ENCODE measurements at places on chromosomes 7 and 10. TPM values are rescaled to one million over a fixed set of nuclear protein-coding genes. Genes with fewer than 3 reads are reported as not detected.

DNA sequence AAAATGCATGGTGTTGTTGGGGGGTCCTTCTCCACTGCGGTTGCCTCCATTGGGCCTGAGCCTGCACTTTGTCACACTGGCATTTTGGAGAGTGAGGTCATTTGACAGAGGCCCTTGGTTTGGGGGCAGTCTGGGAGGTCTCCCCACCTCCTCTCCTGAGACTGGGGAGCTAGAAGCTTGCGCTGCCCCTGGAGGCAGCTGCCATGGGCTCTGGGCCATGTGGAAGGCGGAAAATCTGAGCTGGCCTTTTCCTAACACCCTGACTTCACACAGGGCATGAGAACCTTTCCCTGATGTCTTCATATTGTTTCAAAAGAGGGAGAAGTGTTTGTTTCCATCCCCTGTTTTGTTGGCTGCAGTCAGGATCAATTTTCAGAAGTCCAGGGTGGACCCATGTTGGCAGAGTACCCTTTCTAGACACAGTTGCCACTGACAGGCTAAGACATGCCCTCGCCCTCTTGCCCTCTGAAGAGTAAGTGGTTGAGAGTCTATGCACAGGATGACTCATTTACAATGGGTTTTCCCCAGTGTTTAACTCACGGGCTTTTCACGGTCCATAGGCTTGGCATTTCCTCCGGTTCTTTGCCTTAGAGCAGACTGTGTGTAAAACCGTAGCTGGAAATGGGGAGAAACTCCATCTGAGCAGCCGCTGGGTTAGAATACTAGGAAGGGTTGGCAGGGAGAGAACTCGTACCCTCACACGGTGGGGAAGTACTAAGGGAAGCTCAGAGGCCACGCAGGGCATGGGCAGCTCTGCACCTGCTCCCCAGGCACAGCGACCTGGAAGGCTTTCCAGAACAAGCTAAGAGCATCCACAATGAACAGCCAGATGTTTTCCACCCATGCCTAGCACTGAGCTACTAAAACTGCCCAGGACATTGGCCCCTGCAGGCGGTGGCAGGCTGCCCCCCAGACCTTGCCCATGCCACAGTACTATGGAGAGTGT, 655.0 kb downstream of the SDK1 start:
- DNase-seq: peak; percentile 34

DNA sequence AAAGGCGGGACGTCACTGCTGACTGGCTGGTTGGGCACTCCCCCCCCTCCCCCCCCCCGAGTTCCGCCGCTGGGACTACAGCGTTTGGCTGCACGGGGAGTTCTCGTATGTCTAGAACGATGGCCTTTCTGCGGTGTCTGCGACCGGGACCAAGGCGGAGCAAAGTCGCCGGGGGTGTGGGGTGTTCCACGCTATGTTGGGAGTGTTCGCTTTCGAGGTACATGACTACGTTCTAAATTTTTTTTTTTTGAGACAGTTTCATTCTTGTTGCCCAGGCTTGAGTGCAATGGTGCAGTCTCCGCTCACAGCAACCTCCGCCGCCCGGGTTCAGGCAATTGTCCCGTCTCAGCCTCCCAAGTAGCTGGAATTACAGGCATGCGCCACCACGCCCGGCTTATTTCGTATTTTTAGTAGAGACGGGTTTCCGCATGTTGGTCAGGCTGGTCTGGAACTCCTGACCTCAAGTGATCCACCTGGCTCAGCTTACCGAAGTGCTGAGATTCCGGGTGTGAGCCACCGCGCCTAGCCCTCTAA, 573 bp upstream of the IDI1 start:
- DNase-seq: no peak

- peak; percentile 1 for DNase-seq
Observed at GRCh38 chr10:79050896-79051555, 17.7 kb upstream of the ZMIZ1 start.

- no peak for DNase-seq
Observed at GRCh38 chr7:76424413-76425111, at the start of gene ZP3. ZP3 (plus strand) TSS chr7:76424950; CDS start chr7:76424965, 15 bp downstream.

- peak; percentile 24 for DNase-seq
Observed at GRCh38 chr7:156000601-156001396, 188.5 kb upstream of the SHH start.

DNA sequence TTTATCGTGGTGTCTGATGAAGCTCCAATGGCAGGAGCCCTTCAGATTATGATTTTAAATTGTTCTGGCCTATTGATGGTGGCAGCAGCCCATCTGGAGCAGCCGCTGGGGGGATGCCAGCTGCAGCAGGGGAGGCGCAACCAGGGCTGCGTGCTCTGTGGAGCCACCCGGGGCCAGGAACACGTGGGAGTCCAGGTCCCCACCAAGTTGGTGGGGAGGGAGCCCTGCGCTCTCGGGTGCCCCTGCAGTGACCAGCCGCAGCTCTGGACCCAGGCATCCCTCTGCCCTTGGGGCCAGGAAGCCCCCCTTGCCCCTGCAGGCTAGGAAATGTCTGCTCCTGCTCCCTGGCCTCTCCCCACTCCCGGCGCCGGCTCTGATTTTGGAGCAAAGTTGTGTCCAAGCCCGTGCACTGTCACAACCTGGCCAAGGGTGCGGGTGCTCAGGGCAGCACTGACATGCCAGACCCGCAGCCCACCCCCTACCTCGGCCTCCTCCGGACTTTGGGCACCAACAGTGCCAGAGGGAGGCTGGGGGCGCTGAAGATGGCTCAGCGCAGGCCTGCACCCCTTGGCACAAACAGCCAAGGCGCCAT, 147.2 kb upstream of the ADO start:
- DNase-seq: no peak

DNA sequence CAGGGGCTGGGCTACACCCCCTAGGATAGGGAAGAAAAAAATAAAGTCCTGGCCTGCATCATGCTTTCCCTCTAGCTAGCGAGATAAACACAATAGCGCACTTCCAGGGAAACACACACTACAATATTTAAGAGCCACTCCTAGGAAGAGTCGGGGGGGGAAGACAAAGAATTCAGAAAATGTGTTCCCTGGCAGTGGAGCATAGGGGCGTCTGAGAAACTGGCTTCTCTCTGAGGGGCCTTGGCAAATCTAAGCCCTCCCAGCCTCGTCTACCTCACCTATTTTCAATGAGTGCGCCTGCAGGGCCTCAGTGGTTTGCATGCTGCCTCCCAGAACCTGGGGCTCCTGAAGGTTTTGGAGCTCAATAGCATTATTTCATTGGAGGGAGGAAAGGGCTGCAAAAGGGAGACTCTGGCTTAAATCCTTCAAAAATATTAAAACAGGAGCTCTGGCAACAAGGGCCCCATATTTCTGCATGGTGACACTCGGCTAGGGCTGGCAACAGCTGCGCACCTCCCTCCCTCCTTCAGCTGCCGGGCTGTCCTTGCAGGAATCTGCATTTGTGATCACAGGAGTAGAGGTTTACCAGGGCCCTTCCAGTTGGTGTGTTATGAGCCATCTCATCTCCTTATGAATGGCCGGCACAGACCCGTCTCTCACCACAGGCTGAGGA, 10.8 kb downstream of the ANXA11 start:
- DNase-seq: peak; percentile 15

DNA sequence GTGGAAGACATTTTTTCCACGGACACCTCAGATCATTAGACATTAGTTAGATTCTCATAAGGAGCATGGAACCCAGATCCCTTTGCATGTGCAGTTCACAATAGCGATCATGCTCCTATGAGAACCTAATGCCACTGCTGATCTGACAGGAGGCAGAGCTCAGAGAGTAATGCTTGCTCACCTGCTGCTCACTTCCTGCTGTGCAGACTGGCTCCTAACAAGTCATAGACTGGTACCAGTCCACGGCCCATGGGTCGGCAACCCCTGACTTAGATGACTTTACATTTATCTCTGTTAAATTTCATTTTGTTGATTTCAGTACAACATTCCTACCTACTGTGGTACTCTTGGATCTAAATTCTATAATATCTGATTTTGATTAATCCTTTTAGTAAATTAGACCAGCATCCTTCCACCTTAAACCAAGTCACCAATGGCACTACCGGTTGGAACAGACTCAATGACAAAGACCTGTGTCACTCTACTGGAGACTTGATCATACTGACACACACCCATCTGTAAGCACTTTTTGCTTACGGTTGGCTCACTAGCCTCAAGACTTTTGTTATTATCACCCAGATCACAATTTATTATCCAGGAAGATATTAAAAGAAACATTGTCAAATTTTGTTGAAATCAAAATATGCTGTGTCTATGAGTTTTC, 8.0 kb upstream of the CCDC71L start:
- DNase-seq: peak; percentile 16

DNA sequence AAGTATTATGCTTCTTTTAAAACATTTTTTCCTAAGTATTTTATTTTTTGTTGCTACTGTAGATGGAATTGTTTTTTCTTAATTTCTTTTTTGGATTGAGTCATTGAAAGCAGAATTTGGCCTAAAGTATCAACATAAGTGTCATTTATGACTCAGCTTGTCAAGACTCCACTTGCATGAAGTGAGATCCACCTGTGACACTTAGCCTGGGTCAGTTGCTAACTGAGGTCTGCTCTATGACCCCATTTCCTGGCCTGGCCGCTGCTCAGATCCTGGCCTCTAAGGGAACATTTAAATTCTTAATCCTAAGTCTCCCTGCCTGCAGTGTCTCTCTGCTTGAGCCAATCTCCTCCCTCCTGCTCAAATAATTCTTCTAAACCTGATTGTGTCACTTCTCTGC, 35.5 kb downstream of the TMEM270 start:
- DNase-seq: no peak

- DNase-seq: no peak
Observed at GRCh38 chr7:137931823-137932222, 70.1 kb downstream of the CREB3L2 start.

GRCh38 chr10:26454891-26455290, 16.8 kb downstream of the APBB1IP start:
- no peak for DNase-seq

- no peak for DNase-seq
Observed at GRCh38 chr7:54253036-54253373, 289.2 kb upstream of the VSTM2A start.

GRCh38 chr7:16113058-16113457, 308.3 kb downstream of the CRPPA start:
- DNase-seq: no peak

- DNase-seq: no peak
Observed at GRCh38 chr10:102819054-102819453, 18.2 kb downstream of the CYP17A1 start.

GRCh38 chr7:105306298-105306748, 82.4 kb downstream of the SRPK2 start:
- DNase-seq: peak; percentile 23

GRCh38 chr7:116500078-116500853, 728 bp downstream of the CAV2 start:
- DNase-seq: peak; percentile 77

- DNase-seq: no peak
Observed at GRCh38 chr10:8401531-8401930, 347.0 kb downstream of the GATA3 start.

DNA sequence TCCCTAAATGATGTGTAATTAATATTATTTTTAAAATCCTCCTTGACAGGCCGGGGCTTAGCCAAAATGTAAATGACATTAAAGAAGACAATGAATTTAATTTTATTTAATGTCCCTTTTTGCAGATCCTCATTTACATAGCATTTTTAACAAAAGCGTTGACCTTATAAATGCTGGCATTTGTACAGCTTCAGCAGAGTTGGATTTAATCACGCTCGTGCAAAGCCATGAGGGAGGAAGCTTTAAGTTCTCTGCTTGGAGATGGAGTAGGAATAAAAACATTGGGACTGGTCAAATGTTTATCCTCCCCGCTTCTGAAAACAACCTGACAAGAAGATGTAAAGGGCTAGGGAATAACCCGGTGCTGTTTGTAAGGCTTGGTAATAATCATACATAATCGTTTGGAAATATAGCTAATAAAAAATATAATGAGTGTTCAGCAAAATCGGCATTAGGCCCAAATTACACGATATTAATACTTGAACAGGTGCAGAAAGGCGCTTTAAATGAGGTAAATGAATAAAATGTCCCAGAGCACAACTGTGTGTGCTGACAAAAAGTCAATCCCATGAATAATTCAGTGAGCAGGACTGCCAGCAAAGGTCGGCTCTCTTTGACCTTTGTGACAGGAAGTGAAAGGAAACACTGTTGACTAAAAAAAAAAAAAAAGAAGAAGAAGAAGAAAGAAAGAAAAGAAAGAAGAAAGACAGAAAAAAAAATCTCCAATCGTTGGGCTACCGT, 11.5 kb downstream of the EBF3 start:
- no peak for DNase-seq

DNA sequence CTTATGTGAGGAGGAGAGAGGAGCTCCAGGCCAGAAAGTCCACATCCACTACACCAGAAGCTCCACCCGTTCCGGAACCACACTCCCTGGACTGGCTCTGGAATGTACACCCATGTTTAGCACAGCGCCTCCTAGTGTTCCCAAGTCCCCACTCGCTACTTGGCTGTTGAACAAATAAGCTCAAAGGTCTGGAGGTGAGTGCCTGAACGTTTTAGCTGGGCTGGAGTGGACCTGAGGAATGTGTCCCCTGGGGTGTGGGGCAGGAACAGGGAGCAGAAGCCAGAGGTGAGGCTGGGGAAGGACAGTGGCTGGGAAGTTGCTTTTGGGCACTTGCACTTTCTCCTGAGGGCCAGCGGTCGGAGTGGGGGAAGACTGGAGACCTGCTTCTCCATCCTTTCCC, 164.1 kb upstream of the CDCA7L start:
- DNase-seq: peak; percentile 54

- peak; percentile 11 for DNase-seq
Observed at GRCh38 chr10:114634609-114634979, 23.5 kb downstream of the ABLIM1 start.

DNA sequence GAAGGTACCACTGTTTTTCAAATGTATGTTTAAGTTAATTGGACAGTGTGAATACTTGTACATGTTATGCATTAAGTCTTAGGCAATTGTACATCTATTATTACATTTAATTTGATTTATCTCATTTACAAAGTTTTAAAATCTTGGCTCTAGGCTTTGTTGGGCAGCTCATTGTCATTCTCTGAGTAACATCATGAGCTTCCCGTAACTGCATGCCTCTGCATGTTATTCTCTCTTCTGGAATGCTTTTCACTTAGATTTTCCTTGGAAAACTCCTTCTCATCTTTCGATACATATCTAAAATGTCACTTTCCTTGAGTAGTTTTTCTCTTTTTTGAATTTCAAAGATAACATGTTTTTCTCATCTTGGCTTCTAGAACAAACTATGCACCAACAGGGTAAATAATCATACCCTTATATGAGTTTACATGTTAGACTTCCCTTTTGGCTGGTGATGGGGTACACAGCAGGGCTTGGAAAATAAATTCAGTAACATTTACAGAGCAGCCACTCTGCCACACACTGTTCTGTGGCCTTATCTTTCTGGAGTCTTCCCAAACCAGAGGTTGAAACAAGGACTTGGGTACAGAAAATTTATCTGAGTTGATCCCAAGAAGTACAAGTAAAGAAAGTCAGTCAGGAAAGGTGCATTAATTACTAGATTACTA, 42.2 kb upstream of the A1CF start:
- no peak for DNase-seq

Gene COL13A1
- not detected for total RNA-seq

Gene CELF2
- 119 TPM for total RNA-seq

Gene CYP26C1
- total RNA-seq: 0.09 TPM

Gene FXYD4
- not detected for total RNA-seq

Gene NKX1-2
- total RNA-seq: not detected

Gene SYPL1
- total RNA-seq: 28.8 TPM

Gene EN2
- total RNA-seq: not detected

Gene SPDYE5
- total RNA-seq: not detected

Gene PDSS1
- 20.7 TPM for total RNA-seq

Gene TRIM74
- total RNA-seq: 0.40 TPM

Gene NPY4R2
- not detected for total RNA-seq

Gene THNSL1
- total RNA-seq: 8.0 TPM

Gene HPS6
- 18.9 TPM for total RNA-seq

Measured in activated CD4-positive, alpha-beta T cell treated with anti-CD3 and anti-CD28 coated beads for 36 hours (primary cell).